ENCODE measurements at places on chromosomes 6 and 20. TPM values are rescaled to one million over a fixed set of nuclear protein-coding genes. Genes with fewer than 3 reads are reported as not detected.

The ELOVL4 gene
- 2.3 TPM for total RNA-seq

The HAO1 gene
- not detected for total RNA-seq

The GABRR1 gene
- total RNA-seq: not detected

The CNR1 gene
- total RNA-seq: not detected

The RNF182 gene
- not detected for total RNA-seq

All from T-helper 1 cell treated with Interleukin-12 subunit alpha and Interleukin-12 subunit beta and Interleukin-4 antibody, amounts not matched to agents 30 ng/mL and 1 ng/mL, for 36 hours (primary cell).